Foreskin melanocyte (primary cell): ENCODE measurements at places on chromosomes 11 and 22.

GRCh38 chr11:115764176-115764575 lies 260.0 kb upstream of the CADM1 start:
- no peak for DNase-seq

GRCh38 chr22:19385221-19385906 lies 46.2 kb downstream of the HIRA start:
- peak; percentile 71 for DNase-seq

DNA sequence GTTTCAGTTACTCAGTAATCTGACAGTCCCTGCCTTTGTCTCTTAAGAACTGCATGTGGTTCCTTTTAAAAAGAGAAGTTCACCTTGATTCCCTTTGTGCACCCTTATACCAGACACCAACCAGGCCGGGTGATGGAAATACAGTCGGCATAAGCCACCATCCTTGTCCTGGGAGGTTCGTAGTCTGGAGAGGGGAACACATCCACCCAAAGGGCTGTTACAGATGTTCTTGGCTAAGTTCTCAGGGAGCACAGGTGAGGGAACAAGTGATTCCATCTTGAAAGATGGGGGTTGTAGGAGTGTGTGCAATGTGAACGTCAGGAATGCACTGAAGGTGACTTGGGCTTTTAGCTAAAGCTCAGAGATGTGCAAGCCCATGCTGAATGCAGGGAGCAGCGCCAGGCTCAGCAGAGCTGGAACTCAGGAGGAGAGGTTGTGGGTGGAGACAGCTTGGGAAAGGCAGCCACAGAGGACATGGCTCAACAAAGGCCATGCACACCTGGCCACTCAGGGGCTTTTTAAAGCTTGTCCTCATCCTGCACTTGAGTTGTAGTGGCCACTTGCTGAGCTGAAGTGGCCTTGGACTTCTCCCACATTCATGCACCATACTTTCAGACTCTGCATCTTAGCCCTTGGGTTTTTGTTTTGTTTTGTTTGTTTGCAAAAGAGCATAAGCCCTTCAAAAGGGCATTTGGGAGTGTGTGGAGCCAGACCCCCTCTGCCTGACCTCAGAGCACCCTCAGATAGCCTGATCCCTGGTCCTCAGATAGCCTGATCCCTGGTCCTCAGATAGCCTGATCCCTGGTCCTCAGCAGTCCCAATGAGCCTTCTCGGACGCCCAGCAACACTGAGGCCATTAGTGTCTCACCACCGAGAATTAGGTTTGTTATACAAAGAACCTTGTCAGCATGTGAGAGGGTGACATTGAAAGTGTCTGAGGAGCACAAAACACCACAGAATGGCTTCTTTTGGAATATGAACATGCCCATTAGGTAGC lies 12.7 kb upstream of the TMA7B start:
- DNase-seq = no peak

- peak; percentile 14 for DNase-seq
Observed at GRCh38 chr11:133947321-133947756, 9.4 kb downstream of the IGSF9B start.
